Right lung (tissue), 10 donors: ENCODE measurements at places on chromosomes 13 and 19. TPM values are rescaled to one million over a fixed set of nuclear protein-coding genes. Genes with fewer than 3 reads are reported as not detected.

ATP8B3 gene
- 0.99 TPM for polyA plus RNA-seq

CDX2 gene
- not detected for polyA plus RNA-seq

- DNase-seq, result no peak
Observed at GRCh38 chr13:74230984-74231501, 96.8 kb upstream of the KLF12 start.

ARHGAP35 gene
- 44.9 TPM for polyA plus RNA-seq

DNA sequence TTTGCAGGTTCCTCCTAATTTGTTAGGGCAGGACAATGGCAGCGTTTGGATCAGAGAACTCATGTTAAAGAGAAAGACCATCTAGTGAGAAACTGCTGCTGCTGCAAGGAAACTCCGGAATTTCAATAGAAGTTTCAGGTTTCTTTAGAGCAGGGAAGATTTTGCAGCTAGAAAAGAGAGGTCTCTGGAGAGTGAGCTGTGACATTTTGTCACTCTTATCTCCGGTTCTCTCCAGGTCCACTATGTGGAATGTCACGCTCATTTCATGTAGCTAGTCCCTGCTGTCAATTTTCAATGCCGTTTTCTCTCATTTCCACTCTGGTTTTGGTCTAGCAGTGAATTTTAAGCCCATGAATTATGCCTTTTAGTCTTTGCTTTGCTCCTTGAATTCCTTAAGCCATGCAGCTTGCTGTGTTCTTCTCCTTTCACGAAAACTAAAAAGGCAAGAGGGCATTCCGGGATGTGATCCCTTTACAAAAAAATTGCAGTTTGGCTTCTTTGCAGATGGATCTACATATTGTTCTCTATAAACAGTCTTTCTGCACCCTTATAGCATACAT lies 46.7 kb upstream of the POSTN start:
- DNase-seq, result no peak

TTYH1 gene
- polyA plus RNA-seq, result 2.9 TPM

ZNF266 gene
- polyA plus RNA-seq, result 44.7 TPM

- DNase-seq, result no peak
Observed at GRCh38 chr13:64453831-64454230, 2776.3 kb downstream of the PCDH9 start.

JSRP1 gene
- 6.3 TPM for polyA plus RNA-seq

DNA sequence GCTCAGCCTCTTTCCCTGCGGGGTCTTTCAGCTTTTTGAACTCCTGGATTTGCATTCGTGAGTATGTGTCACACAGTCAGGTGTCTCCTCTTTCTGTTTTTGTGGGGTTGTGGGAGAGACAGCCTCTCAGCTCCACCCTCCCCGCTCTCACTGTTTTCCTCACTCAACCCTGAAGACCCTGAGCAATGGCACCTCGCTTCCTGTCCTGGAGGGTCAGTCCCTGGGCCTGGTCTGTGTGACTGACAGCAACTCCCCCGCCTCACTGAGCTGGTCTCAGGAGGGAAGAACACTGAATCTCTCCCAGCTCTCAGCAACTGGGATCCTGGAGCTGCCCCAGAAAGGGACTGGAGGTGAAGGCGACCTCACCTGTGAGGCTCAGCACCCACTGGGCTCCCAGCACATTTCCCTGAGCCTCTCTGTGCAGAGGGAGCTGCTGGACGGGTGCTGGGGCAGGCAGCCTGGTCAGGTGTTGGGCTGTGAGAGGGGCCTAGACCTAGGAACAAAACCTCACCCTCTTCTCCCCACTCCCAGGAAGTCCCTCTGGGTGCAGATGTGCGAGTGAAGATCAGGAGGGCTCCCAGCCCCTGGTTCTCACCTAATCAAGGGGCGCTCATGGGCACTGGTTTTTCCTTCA lies 4.2 kb upstream of the SIGLEC7 start:
- no peak for DNase-seq
